ENCODE measurements at places on chromosomes 16 and 17.

GRCh38 chr17:7318121-7318860 lies 3.1 kb upstream of the GPS2 start:
- no peak for DNase-seq

- no peak for DNase-seq
These were observed 92.4 kb upstream of the CDYL2 start for GRCh38 chr16:80896776-80897175.

DNA sequence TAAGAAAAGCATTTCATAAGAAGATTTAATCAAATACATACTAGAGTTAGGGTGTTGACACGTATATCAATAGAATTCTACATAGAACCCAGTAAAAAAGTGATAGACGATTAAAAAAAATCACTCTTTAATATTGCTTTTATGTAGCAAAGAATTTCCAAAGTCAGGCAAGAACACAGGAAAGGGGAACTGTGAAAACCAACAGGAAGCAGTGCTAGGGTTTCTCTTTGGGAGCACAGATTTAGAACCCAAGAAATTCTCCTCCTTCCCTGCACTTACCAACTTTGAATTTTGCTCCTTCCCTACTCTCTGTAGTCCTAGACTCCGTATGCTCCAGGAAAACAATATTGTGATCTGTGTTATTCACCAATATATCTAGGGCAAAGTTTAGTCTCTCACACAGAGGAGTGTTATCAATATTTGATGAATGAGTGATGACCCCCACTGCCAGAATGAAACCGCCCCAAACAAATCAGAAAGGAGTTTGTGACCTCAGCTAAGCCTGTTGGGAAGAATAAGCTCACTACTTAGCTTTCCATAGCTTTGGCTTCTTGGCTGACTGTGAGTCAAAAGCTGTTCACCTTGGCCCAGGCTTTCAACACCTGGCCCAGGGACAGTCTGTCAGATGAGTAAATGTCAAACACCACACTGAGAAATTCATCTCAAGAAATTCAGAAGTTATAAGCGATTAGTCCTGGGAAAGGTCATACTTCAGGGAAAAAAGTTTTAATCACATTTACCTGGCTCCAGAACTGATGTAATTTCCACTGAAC lies 8.6 kb downstream of the RFWD3 start:
- no peak for DNase-seq

DNA sequence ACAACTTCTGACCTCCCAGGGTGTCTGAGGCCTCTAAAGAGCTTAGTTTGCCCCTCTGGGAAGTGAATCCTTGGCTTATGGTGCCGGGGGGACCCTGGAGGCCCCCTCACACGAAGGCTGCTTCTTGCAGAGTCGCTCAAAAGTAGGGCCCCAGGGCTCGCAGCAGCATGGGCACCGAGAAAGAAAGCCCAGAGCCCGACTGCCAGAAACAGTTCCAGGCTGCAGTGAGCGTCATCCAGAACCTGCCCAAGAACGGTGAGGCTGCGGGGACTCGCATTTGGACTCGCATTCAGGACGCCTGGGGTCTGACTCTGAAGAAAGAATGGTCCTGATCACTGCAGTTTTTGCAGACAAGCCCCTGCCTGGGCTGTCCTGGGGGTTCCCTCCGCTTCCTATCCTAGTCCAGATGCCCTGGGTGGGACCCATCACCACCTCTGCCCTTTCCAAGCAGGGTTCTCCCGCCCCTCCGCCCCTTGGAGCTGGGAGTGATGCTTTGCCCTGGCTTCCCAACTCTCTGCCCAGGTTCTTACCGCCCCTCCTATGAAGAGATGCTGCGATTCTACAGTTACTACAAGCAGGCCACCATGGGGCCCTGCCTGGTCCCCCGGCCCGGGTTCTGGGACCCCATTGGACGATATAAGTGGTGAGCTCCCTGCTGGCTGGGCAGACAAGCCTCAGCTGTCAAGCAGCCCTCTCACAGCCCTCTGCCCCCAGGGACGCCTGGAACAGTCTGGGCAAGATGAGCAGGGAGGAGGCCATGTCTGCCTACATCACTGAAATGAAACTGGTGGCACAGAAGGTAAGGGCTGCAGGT lies 698 bp downstream of the ACBD4 start:
- DNase-seq, result no peak

DNA sequence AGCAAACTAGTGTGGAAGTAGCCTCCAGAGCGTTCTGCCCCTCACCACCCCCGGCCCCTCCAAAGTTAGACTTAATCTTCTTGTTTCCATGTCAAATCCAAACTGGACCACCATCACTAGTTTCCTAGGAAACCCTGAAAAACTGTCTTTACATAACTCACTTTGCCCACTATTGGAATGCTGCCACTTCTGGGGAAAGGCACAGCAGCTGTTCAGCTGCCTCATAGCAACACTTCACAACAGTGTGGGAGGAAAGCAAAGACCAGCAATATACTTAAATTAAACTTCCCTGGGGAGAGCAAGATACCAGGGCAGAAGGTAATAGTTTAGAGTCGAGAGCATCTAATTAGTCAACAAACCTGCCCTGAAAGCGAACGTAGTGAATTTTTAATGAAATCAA lies 452.2 kb downstream of the KCNJ2 start:
- no peak for DNase-seq

DNA sequence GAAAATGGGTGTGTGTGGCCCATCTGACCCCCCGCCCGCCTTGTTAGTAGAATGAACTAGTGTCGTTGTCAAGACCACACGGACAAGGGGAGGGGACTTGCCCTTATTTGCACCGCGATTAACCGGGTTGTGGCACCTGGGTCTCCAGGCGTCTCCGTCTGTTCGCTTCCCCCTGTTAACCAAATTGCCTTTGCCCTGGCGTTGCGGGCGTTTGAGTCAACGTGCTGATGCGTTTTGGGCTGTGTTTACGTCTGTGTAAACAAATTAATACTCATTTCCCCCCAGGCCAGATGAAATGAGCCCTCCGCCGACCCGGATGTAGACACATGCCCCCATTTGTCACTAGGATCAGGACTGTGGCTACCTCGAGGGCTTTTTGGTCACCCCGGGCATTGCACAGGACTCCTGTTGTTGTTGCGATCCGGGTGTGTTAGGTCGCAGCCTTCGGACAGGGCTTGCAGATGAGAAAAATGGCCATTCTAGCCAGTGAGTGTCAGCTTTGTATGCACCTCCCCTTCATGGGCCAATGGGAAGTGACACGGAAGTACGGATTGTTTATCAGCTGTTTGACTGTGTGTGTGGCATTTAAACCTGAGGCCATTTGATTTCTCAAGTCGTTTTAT lies 906 bp downstream of the RBL2 start:
- DNase-seq, result peak; percentile 37

- DNase-seq, result no peak
These were observed 30.8 kb downstream of the NMT1 start for GRCh38 chr17:45091778-45092425.

- DNase-seq, result no peak
These were observed 123.6 kb downstream of the OR1D5 start for GRCh38 chr17:2939714-2940351.

- no peak for DNase-seq
These were observed 49.4 kb upstream of the SREBF1 start for GRCh38 chr17:17886226-17886625.

GRCh38 chr17:75695830-75696271 lies 25.4 kb upstream of the ITGB4 start:
- DNase-seq, result no peak

- DNase-seq, result no peak
These were observed 22.6 kb downstream of the TBX2 start for GRCh38 chr17:61422116-61422799.

- DNase-seq, result no peak
These were observed 12.7 kb upstream of the SSTR2 start for GRCh38 chr17:73151916-73152632.

GRCh38 chr16:399340-400019 lies 2.2 kb upstream of the DECR2 start:
- DNase-seq, result no peak

DNA sequence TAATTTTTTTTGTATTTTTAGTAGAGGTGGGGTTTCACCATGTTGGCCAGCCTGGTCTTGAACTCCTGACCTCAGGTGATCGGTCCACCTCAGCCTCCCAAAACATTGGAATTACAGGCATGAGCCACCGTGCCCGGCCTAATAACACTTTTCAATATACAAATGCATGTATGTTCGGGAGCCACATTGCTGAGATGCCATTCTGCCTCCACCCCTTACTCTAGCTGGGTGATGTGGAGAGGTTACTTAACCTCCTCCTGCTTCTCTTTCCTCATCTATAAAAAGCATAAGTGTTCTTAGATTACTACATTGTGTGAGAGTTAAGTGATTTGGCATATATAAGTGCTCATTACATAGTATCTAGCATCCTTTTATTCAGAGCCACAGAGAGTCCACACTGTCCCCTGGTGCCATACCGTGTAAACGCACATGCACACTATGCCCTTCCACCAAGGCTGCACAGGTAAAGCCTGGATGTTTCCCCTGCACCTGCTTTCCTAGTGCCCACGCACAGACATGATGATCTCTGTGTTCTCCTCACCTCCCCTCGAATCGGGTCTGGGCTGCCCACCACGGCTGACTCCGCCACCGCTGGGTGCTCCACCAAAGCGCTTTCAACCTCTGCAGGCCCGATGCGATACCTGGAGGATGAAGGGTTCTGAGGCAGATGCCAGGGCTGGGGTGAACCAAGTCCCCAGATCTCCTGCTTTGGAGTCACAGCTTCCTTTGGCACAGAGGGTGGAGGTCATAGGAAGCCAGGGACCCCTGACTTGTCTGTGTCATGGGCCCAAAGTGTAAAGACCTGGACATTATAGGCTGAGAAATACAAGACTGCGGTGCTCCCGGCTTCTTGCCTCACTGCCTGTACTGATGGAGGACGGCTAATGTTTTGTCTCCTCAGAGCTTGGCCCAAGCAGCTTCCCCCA lies 49.0 kb upstream of the ACSM2B start:
- DNase-seq, result no peak

DNA sequence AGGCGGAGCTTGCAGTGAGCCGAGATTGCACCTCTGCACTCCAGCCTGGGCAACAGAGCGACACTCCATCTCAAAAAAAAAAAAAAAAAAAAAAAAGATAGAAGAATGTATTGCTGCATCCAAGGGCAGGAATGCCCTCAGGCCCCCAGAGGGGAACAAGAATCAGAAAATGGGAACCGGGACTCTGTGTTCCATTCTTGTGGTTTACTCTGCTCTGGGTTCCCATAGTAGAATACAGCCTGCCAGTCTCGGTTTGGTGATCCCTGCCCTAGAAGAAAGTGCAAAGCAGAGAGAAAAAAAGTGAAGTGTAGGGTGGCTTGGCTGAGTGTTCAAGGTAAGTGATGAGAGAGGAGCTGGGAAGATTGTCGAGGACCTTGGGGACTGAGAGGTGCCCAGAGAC lies 27.4 kb upstream of the KDM6B start:
- no peak for DNase-seq

GRCh38 chr17:48636177-48637018 lies 10.2 kb upstream of the HOXB9 start:
- peak; percentile 36 for DNase-seq

GRCh38 chr16:87918866-87919680 lies 17.3 kb downstream of the CA5A start:
- no peak for DNase-seq

- DNase-seq, result no peak
These were observed 79.0 kb downstream of the GAS7 start for GRCh38 chr17:10119203-10120108.

DNA sequence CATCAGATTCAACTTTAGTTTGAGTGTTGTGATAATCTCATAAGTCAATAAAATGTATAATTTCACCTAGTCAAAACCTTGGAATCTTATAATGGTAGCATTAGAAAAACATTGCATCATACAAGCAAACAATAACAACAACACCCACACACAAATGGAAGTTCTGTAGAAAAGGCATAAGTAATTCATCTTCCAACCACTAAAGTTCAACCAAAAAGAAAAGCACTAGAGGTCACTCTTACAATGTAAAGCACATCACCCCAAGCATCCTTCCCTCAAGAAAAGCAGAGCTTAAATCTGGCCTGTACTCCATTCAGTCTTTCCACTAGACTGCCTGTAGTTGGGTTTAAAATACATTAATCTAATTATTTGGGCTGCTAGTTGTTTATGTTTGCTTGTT lies 1.8 kb downstream of the CNTNAP4 start:
- DNase-seq, result no peak

DNA sequence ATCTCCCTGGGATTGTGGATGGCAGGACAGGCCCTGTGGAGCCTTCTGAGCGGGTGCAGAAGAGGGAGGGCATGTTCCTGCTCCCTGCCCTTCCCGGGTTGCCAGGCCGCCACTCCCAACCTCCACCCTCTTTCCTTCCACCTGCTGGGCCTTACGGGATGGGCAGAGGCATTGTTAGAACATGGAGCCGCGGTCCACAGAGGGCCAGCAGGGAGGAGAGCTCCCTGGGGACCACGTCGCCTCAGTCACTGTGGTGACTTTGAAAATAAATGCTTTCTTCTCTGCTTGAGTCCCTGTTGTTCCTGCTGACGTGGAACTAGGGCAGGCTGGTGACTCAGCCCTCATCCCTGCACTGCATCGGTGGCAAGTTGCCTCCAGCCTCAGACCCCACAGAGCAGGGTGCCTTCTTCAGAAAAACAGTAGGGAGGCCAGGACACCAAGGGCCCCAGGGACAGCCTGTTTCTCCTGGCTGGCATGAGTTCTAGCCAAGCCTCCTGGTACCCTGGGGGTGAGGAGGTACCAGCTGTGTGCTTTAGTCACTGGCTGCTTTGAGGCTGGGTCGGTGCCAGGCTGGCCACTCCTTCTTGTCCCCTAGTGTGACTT lies 224.9 kb downstream of the SEC14L1 start:
- no peak for DNase-seq

GRCh38 chr17:73991260-73991659 lies 212.2 kb upstream of the RPL38 start:
- no peak for DNase-seq

DNA sequence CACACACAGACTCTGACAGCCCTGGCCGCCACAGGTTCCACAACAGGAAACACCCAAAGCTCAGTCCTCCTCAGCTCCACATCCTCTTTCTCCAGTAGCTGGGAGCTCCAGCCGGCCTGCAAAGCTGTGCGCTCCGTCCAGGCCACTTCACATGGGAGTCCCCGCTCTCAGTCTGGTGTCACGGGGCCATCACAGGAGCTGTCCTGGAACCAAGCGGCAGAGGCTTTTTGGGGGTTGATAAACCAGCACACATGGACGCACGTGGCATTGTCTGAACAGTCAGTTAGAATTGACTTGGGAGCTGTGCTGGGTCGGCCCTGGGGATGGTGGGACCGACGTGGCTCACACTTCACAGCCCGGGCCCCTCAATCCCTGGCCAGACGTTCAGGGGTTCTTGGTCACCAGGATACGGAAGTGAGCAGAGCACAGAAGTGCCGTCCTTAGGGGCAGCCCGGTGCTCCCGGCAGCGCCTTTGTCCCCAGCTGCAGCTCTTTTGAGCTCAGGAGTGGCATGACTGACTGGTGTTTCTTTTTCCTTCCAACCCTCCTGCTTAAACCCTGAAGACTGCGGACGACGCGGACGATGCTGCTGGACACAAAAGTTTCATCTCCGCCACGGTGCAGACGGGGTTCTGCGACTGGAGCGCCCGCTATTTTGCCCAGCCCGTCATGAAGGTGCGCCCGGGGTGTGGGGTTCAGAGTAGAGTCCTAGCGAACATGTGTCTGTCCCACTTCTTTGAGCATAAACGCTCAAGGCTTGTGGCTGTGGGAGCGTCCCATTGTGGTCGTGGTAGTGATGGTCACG lies 66.6 kb upstream of the CHMP6 start:
- no peak for DNase-seq

GRCh38 chr16:55842369-55843104 lies 9.6 kb upstream of the CES1 start:
- no peak for DNase-seq

GRCh38 chr16:46702030-46702429 lies 12.6 kb downstream of the ORC6 start:
- DNase-seq, result no peak

All from stimulated activated CD8-positive, alpha-beta memory T cell treated with anti-CD3 and anti-CD28 coated beads, Interleukin-4, amount 100 ng/mL, for 1 hour (primary cell).